ENCODE measurements at places on chromosomes 7 and 10.

GRCh38 chr7:134770676-134771075 lies 8.8 kb upstream of the CALD1 start:
- no peak for DNase-seq

GRCh38 chr7:116984917-116985316 lies 31.6 kb downstream of the ST7 start:
- DNase-seq, result no peak

GRCh38 chr10:75525067-75525466 lies 93.6 kb downstream of the LRMDA start:
- no peak for DNase-seq

DNA sequence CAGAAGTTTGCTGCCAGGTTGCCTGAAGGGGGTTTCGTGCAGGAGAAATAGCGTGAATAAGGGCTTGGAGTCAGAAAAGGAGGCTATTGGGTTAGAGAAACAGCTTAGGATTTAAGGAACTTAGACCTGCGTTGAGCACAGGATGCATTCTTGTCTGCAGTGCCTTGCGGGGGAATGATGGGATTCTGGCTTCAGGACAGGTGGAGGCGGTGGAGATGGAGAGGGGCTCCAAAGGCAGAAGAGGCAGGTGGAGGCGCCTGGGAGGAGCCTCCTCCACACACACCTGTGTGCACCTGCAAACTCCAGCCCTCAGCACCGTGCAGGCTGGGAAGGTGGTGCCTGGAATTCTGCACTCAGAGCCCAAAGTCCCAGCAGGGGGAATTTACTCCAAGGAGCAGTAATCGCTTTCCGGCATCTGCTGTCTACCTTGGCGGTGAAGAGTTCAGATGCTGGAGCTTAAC lies 1.8 kb downstream of the CLIP2 start:
- no peak for DNase-seq

DNA sequence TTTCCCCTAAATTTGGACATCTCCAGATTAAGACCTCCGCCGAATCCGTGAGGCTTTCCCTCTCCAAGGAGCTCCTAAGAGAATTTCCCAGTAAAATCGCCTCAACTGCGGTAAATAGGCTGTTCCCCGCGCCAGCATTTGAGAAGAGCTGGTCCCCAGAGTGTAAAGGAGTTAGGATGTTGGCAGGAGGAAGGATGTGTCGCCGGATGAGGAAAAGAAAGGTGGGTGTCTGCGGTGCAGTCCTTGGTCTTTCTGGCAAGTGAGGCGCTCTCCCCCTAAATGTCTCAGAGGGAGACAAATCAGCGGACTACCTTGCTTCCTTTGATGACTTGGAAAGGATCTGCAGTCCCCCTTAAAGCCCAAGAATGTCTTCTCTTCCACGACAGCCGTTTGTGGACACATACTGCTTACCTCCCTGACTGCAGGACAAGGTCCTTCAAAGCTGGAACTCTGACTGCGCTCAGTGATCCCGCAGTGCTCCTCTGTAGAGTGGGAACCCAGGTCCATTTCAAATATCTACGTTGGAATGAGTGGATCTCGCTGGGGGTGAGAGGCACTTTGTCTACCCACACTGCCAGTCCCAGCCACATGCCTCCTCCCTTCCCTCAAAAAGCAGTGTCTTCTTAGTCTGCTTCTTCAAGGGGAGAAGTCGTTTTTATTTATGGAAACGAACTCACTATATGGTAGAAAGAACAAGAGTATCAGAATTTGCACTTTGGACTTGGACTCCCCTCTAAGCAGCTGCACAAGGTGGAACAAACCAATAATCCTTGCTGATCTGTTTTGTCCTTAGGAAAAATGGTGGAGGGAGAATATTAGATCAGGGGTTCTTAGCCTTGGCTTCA lies 1.1 kb upstream of the DLG5 start:
- no peak for DNase-seq

- no peak for DNase-seq
Measured at GRCh38 chr10:63769367-63769766, 248.2 kb downstream of the REEP3 start.

DNA sequence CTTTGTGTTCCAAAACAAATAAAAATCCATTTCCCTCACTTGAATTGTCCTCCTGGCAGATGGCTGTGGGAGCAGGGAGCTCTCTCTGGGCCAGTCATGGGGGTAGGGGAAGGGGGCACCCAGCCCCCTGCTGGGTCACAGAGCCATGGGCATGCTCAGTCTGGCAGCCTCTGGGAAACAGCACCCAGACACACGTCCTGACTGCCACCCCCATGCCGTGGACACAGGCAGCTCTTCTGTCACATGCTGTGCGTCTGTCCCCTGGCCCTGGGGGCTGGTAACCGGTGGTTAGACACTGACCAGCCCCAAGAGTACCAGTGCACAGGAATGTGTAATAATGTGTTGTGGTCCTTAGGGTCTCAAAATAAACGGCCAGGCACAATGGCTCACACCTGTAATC lies 47.0 kb downstream of the RASGEF1A start:
- no peak for DNase-seq

DNA sequence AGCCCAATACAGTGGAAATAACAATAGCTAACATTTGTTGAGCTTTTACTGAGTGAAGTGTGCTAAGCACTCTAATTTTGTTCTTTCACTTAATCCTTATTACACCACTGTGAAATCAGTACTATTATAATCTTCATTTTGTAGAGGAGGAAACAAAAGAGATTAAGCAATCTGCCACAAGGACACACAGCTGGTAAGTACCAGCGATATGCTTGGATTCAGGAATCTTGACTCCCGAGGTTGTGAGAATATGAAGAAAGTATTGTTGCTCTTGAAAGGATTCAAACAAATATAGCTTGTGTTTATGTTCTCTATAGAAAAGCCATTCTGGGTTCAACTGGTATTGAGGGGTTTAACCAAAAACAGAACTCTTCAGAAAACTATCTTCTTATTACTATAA lies 93.7 kb upstream of the HECTD2 start:
- DNase-seq, result no peak

DNA sequence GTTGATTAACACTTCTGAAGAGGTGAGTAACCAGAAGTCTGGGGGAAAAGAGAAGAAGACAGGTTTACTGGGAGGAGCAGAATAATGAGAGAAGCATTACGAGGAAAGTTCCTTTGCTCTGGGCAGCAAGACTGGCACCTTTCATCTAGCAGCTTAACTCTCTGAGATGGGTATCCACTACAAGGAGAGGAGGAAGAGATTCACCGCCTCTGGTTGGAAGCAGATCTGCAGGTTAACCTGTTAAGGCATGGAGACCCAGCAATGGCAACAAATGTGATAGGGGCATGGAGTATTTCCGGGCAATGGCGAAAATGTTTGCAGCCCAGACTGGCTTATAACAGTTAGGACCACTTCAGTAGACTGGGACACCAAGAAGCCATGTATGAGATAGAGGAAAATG lies 162.2 kb downstream of the TFEC start:
- DNase-seq, result no peak

GRCh38 chr7:92121681-92122080 lies 12.6 kb downstream of the CYP51A1 start:
- DNase-seq, result no peak

DNA sequence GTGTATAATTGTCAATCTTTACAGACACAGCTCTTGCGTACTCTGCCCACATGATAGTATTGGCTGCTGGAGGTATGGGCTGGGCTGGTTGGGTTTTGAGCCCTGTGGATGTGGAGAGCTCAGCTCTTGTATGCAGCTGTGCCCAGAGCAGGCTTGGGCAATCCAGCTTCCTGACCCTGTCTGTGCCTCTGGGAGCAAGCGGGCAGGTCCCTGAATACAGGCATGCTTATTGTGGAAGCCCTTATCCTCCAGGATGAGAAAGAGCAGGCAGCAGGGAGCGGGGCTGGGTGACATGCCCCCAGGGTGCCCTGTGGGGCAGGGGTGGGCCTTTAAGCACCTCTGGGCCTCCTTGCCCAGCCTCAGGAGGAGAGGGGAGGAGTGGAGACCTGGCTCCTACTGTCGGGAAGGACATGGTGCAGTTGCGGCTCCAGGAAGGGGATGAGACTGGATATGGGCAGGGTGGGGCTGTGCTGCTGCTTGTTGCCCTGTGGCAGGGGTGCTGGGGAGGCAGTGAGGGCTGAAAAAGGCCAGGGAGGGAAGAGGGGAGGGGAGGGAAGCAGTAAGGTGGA lies 32.7 kb upstream of the SH2D4B start:
- DNase-seq, result no peak

- DNase-seq, result no peak
Measured at GRCh38 chr7:68319061-68319460, 1279.2 kb upstream of the AUTS2 start.
